ENCODE measurements at places on chromosomes 4 and X. TPM values are rescaled to one million over a fixed set of nuclear protein-coding genes. Genes with fewer than 3 reads are reported as not detected.
A peak's percentile ranks its signal among the peaks of the same experiment; 100 is the strongest.

- no peak for DNase-seq
Observed at GRCh38 chr4:14399848-14400247, 602.4 kb upstream of the CPEB2 start.

DNA sequence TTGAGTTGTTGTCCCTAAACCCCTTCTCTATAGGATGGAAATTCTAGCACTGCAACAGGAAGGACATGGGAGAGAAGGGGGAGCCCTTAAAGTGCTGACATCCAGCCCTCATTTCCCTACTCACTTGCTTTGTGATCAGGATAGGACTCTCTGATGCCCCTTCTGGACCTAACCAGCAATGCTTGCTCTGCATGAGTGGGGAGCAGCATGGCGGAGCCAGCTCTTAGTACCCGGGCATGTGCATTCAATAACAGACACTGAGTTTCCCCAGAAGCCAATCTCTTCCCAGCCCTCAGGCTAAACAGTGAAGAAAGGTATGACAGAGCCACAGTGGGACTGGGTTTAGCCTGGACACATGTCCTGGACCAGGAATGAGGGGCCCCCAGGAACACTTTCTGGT lies 14.0 kb downstream of the SOD3 start:
- no peak for DNase-seq

The BEND2 gene
- total RNA-seq: not detected

- DNase-seq: no peak
Observed at GRCh38 chrX:83416273-83416672, 91.8 kb upstream of the POU3F4 start.

- no peak for DNase-seq
Observed at GRCh38 chr4:112752061-112752460, 115.1 kb downstream of the LARP7 start.

DNA sequence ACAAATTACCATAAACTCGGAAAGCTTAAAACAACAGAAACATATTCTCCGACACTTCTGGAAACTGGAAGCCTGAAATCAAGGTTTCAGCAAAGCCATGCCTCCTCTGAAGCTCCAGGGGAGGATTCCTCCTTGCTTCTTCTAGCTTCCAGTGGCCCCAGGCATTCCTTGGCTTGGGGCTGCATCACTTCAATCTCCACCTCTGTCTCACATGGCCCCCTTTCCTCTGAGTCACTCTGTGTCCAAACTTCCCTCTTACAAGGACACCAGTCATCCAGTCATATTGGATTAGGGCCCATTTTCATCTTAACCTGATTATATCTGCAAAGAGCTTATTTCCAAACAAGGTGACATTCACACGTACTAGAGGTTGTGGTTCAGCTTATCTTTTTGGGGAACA lies 17.3 kb downstream of the PARM1 start:
- no peak for DNase-seq

GRCh38 chr4:8201321-8201781 lies 2.3 kb downstream of the SH3TC1 start:
- no peak for DNase-seq

The UGT2A3 gene
- not detected for total RNA-seq

DNA sequence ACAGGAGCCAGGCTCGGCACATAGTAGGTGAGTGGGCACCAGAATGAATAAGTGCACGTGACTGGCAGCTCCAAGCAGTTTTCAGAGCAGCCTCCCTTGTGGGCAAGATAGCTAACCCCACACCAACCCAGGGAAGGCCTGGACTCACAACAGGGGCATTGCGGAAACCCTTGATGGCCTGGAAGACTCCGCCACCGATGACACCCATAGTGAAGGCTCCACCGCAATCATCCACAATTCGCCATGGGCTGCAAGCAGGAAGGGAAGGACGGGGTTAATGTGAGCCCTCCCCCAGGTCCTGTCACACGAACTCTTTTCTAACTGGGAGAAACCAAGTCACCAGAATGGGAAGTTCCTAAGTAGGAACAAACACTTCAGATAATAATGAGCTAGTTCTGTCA lies 957 bp downstream of the TIMM17B start:
- DNase-seq: no peak

DNA sequence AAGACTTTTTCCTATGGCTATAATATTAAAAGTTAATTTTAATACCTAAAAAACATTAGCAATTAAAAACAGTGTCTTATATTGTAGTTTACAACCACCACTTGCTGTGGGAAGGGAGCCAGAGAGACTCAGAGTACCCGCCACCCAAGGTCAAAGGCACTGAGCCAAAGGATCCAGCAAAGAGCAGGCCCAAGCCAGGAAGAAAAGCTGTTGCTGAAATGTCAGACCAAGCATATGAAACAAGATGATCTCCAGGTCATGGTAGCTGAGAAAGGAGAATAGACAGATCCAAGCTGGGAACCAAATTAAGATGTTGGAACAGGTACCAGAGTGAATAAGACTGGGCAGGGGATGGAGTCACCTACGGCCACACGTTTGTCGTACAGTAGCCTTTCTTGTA lies 18.8 kb upstream of the ATOH1 start:
- DNase-seq: no peak

DNA sequence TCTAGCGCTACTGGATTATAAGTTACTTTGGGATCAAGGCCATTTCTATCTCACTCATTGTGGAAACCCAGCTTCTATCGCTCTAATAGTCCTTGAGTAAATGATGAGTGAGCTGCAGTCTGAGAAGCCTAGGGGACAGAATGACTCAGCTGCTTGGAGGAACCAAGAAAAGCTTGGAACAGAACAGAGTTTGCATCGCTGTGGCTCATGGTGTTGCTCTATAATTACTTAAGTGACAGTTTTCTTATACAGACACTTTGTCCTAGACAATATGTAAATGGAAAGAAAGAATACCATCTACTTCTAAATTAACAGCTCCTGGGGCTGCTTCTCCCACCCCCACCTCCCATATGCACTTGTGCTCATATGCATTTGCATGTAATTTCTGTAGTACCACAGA lies 156.9 kb downstream of the SLIT2 start:
- no peak for DNase-seq

GRCh38 chr4:76658231-76659102 lies 223.4 kb downstream of the SHROOM3 start:
- no peak for DNase-seq

DNA sequence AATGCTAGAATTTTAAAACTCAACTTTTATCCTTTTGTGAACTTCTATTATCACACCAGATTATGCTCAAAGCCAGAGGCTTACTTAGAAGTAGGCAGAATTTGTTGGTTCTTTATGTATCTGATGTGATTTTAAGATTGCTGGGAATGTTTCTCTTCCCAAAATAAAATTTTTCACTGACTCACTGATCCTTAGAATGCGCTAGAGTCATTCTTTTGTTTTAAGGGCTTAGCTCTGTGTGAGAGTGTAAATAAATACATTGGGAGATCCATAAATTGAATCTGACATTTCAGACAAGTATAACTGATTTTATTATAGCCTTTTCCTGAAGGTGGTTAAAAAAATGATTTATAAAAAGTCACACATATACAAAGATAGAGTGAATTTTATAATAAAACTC lies 101.3 kb downstream of the LARP1B start:
- DNase-seq: no peak

GRCh38 chr4:8195841-8196458 lies 3.1 kb upstream of the SH3TC1 start:
- no peak for DNase-seq

The NALF2 gene
- total RNA-seq: not detected

GRCh38 chr4:96263291-96263690 lies 423.4 kb downstream of the PDHA2 start:
- no peak for DNase-seq

The FBXL5 gene
- 101 TPM for total RNA-seq

The GABRG1 gene
- total RNA-seq: not detected

DNA sequence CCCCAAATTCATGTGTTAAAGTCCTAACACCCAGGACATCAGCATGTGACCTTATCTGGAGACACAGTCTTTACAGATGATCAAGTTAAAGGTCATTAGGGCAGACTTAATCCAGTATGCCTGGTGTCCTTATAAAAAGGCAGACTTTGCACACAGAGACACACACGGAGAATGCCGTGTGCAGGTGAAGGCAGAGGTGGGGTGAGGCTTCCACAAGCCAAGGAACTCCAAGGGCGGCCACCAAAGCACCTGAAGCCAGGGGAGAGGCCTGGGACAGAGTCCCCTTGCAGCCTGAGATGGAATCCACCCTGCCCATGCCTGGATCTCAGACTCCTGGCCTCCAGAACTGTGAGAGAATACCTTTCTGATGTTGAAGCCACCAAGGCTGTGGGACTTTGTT lies 26.1 kb upstream of the SORCS2 start:
- peak; percentile 8 for DNase-seq

The BEND4 gene
- total RNA-seq: 0.43 TPM

All from upper lobe of right lung (tissue), 1 donor.